ENCODE measurements at places on chromosomes 1 and 21. TPM values are rescaled to one million over a fixed set of nuclear protein-coding genes. Genes with fewer than 3 reads are reported as not detected.

The PM20D1 gene
- 1.7 TPM for total RNA-seq

The FHAD1 gene
- total RNA-seq: not detected

The NPR1 gene
- total RNA-seq: 14.6 TPM

The VWA5B1 gene
- total RNA-seq: not detected

The SH2D1B gene
- total RNA-seq: 0.24 TPM

The MANEAL gene
- total RNA-seq: 1.2 TPM

The VAV3 gene
- total RNA-seq: 1.7 TPM

The LIN28A gene
- total RNA-seq: not detected

The PLA2G4A gene
- total RNA-seq: 2.5 TPM

The BCAN gene
- 0.35 TPM for total RNA-seq

The WDR64 gene
- total RNA-seq: not detected

The RBP7 gene
- 39.3 TPM for total RNA-seq

The BARHL2 gene
- total RNA-seq: not detected

The GPR89A gene
- 8.6 TPM for total RNA-seq

The C1orf185 gene
- not detected for total RNA-seq

The C1orf198 gene
- 46.0 TPM for total RNA-seq

The MYOC gene
- total RNA-seq: 5.3 TPM

The PPM1J gene
- total RNA-seq: 5.3 TPM

The SWT1 gene
- total RNA-seq: 5.2 TPM

The PWP2 gene
- 8.1 TPM for total RNA-seq

The SPRR3 gene
- not detected for total RNA-seq

The PGBD5 gene
- 15.5 TPM for total RNA-seq

The HAO2 gene
- not detected for total RNA-seq

The LCE6A gene
- not detected for total RNA-seq

The S100A8 gene
- total RNA-seq: 79.9 TPM

The REN gene
- total RNA-seq: not detected

The INAVA gene
- not detected for total RNA-seq

The LMX1A gene
- total RNA-seq: 0.14 TPM

The RHBG gene
- total RNA-seq: not detected

The CAPN2 gene
- 85.4 TPM for total RNA-seq

The ITGB2 gene
- total RNA-seq: 36.7 TPM

The CLCA1 gene
- not detected for total RNA-seq

The FMO2 gene
- total RNA-seq: 59.4 TPM

Measured in Right ventricle myocardium inferior (tissue), 1 donor.